HepG2 (cell line): ENCODE measurements at places on chromosomes 12 and 14. TPM values are rescaled to one million over a fixed set of nuclear protein-coding genes. Genes with fewer than 3 reads are reported as not detected.

DNA sequence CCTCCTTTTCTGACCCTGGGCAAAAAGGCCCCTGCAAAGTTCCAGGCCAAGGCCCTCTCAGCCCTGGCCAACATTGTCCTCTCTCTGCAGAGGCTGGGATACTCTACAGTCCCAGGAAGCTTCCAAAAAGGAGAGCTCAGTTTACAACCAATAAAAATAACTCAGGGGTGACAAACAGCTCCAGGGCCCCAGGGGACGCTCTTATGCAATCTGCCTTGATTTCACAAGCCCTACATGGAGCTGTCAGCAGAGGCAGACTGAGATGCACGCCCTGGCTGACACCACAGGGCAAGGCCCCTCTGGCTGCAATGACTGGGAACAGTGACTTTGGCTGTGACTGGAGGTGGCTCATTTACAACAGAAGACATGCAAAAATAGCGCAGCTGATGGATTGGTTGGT, 129.0 kb upstream of the MED13L start:
- H3K27ac ChIP-seq = no peak overlapping the region
- peaks cover 24% of the 10 kb centered on the region for H3K4me1 ChIP-seq
- peak; percentile 71 for DNase-seq
- H3K4me3 ChIP-seq = no peak overlapping the region

DNA sequence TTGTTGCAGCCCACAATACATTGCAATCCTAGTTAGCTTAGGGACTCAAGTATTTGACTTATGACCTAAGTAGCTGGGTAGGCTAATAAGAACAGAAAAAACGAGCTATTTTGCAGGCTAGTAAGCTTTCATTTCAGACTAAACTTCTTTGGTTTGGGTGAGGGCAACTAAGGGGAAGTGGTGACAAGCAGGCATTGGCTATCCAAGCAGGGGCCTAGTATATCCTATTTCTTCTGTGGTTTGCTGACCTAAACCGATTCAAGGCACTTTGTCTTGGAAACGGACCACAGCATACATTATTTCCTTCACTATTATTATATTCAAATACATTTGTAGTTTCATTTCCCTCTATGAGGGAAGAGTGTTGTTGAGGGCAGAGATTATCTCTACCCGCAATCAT, 21.6 kb upstream of the SLC5A8 start:
- no peak overlapping the region for H3K4me3 ChIP-seq
- H3K27ac ChIP-seq = no peak overlapping the region
- H3K27me3 ChIP-seq = peaks cover 13% of the 10 kb centered on the region; the same call in 1 of the 3 replicates
- no peaks in the 10 kb centered on the region for H3K4me1 ChIP-seq
- DNase-seq = no peak

ATG101 gene
- 66.7 and 67.7 TPM in 2 replicates for total RNA-seq

GRCh38 chr12:12336049-12336411, 14.0 kb downstream of the MANSC1 start:
- no peaks in the 10 kb centered on the region for H3K36me3 ChIP-seq
- H3K4me1 ChIP-seq = peaks cover 34% of the 10 kb centered on the region
- no peak overlapping the region for H3K4me3 ChIP-seq
- peak; percentile 77 for DNase-seq

DNA sequence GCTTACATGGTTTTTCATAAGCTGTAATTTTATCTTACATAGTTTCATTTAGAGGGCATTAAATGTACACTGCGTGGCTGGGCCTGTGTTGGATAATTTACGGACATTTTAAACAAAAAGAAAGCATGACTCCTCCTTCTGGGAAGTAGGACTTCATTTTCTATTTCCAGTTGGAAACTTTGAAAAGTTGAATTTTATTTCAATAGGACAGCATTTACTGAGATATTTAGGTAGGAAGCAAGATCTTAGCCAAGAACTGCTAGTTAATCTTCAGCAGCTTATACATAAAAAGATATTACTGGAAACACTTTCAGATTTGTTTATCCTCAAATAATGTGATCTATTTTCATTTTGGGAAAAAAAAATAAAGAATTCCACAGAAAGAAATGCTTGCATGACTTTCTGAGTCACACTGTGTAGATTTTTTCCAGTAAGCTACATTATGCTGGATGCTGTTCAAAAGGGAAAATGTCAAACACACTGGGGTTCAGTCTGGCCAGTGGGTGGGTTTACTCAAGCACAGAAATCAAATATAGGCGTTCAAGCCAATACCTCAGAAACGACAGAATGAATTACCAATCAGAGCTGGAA, 239.4 kb upstream of the KRR1 start:
- H3K4me1 ChIP-seq = peaks cover 56% of the 10 kb centered on the region
- peak overlapping the region; percentile 21 for H3K27ac ChIP-seq
- no peaks in the 10 kb centered on the region for H3K27me3 ChIP-seq
- H3K36me3 ChIP-seq = no peaks in the 10 kb centered on the region
- no peak overlapping the region for H3K4me3 ChIP-seq
- DNase-seq = peak; percentile 54

RPGRIP1 gene
- total RNA-seq = 0.10 and 0.13 TPM in 2 replicates

KRT72 gene
- not detected in 2 replicates for total RNA-seq

DNA sequence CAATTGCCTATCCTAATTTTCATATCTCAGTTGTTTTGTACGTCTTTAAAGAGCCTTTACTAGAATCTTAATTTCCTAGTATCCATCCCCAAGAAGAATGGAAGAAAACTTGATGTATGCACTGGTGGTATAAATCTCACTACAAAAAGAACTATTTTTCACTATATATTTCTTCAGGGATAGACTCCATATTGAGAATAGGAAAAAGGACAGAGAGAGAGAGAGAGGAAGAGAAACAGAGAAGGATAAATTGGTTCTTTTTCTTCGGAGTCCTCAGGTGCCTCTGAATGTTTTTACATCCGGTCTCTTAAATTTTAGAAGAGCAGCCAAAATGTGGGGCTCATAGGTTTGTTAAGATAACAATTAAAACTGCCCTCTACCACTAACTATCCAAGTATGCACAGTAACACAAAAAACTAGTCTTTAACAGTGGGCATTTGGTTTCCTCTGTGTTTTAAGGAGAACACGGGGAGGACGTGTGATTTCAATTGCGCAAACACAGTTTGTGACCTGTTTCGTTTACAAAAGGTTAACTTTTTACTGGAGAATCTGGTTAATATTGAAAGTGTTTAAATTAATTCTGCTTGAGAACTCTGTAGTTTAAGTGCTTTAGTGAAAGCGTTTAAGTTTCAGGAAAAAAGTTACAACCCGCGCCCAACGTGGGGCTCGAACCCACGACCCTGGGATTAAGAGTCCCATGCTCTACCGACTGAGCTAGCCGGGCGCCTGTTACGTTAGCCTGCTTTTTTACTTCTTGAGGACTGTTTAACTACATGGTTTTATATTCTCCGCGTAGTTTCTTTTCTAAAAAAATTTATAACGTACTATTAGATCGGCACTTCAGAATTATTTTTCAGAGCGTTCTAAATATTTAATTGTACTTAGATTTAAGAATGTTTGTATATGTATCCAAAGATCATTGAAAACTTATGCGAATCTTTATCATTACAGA, 5.1 kb upstream of the PSMA3 start:
- H3K4me3 ChIP-seq = peak overlapping the region; percentile 83
- H3K36me3 ChIP-seq = no peaks in the 10 kb centered on the region

GRCh38 chr14:32403688-32404087, 74.6 kb downstream of the AKAP6 start:
- H3K4me3 ChIP-seq = no peak overlapping the region
- no peak for DNase-seq
- H3K4me1 ChIP-seq = no peaks in the 10 kb centered on the region
- no peaks in the 10 kb centered on the region for H3K27me3 ChIP-seq
- no peak overlapping the region for H3K27ac ChIP-seq

FGD6 gene
- total RNA-seq = 4.3 and 5.3 TPM in 2 replicates

DNA sequence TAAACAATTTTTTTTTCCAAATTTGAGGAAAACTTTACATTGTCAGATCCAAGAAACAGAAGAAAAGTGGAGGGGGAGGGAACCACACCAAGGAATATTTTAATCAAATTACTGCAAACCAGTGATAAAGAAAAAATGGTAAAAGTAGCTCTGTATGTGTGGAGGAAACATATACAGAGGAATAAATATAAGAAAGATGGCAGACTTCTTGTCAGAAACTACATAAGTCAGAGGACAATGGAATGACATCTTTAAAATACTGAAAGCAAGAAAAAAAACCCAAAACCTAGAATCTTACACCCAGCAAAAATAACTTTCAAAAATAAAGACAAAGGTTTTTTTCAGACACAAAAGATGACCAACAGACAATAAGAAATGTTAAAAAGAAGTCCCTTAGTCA, 10.2 kb upstream of the LLPH start:
- H3K27me3 ChIP-seq = no peaks in the 10 kb centered on the region
- H3K36me3 ChIP-seq = peaks cover 2% of the 10 kb centered on the region; the same call in 1 of the 2 replicates
- no peak overlapping the region for H3K27ac ChIP-seq
- H3K4me3 ChIP-seq = no peak overlapping the region

DNA sequence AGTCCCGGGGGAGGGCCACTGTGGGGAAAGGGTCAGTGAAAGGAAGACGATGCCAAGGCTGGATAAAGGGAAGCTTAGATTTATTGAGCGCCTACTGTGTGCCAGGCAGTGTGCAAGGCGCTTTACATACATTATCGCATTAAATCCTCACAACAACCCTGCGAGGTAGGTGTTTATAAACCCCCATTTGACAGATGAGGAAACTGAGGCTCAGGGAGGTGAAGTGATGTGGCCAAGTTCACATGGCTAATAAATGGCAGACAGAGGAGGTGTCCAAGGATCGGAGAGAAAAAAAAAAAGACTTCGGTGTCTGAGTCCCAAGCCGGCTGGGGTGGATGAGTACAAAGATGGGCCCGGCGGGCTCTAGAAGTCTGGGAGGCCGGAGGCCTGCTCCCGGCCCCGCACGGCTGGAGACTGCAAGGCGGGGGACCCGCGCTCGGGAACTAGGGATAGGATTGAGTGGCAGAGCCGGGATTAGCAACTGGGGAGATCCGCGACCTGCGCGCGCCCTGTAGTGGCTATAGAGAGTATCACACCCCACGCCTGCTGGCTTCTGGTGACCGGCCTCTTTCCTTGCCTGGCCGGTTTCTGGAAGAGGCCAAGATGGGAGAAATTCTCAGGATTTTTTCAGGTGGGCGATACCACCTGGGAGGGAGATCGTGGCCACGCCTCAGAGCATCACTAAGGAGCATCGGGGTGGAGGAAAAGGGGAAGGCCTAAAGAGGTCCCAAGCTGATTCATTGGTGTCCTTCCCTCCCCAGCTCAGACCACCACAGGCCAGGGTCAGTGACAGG, 3.9 kb downstream of the DDN start:
- DNase-seq = peak; percentile 67
- no peaks in the 10 kb centered on the region for H3K36me3 ChIP-seq
- peaks cover 10% of the 10 kb centered on the region; the same call in 1 of the 2 replicates for H3K27me3 ChIP-seq
- no peak overlapping the region for H3K4me3 ChIP-seq
- no peak overlapping the region for H3K27ac ChIP-seq

DNA sequence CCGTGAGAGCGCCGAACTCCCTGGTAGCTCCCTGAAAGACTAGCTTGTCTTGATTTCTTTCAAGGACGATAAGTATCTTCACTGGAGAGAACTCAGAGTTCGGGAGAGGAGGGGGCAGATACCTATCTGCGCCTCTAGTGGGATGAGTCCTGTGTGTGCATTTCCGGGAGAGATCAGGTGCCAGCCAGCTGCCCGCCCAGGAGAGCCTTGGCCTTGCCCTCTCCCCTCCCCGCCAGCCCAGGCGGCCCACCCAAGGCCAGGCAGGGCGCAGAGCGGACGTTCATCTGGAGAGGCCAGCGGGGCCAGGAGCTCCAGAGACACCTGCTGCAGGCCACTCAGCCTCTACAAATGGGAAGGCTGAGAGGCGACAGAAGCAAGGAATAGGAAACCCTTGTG, 1.0 kb downstream of the CD9 start:
- peaks cover 48% of the 10 kb centered on the region for H3K27me3 ChIP-seq
- H3K4me3 ChIP-seq = peak overlapping the region; percentile 33; the same call in 1 of the 2 replicates
- H3K4me1 ChIP-seq = peaks cover 62% of the 10 kb centered on the region
- no peak for DNase-seq

DNA sequence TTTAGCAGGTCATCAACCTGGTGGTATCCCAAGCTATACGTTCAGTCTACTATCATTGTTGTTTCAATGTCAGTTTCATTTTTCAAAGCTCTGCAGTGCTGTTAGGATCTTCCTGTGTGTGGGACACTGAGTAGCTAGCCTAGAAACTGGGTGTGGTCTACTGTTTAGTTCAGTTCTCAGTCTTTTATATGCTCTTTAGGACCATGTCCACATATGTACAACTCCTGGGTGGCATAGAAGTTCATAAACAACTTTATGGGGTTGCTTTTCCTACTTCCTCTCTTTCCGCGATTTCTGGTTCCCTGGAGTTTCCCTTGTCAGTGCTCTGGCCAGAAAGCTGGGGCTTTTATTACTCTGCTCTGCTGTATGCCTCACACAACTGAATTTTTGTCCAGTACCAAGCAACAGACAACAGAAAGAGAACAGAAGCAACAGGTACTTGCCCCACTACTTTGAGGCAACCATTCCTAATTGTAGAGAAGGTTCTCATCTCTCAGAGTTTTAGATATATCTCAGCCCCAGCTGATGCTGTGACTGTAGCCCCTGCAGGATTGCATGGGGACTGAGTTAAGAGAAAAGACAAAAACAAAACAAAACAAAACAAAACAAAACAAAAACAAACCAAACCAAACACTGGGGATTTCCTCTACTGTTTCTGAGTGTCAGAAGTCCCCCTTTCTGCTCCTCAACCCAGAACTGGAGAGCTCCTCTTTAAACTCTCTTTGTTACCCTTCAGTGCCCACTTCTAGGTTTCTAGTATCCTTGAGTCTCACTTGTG, 30.3 kb downstream of the MIS18BP1 start:
- no peak overlapping the region for H3K4me3 ChIP-seq
- H3K27me3 ChIP-seq = no peaks in the 10 kb centered on the region
- DNase-seq = no peak
- H3K36me3 ChIP-seq = 0 out of 2 replicates have a peak, but pooled peaks cover 1% of the 10 kb centered on the region
- peaks cover under 1% of the 10 kb centered on the region; the same call in 1 of the 2 replicates for H3K4me1 ChIP-seq

- H3K36me3 ChIP-seq = no peaks in the 10 kb centered on the region
- no peaks in the 10 kb centered on the region for H3K27me3 ChIP-seq
- DNase-seq = no peak
- H3K4me1 ChIP-seq = peaks cover 41% of the 10 kb centered on the region
Observed at GRCh38 chr14:77324816-77325745, 4.2 kb downstream of the GSTZ1 start.

DNA sequence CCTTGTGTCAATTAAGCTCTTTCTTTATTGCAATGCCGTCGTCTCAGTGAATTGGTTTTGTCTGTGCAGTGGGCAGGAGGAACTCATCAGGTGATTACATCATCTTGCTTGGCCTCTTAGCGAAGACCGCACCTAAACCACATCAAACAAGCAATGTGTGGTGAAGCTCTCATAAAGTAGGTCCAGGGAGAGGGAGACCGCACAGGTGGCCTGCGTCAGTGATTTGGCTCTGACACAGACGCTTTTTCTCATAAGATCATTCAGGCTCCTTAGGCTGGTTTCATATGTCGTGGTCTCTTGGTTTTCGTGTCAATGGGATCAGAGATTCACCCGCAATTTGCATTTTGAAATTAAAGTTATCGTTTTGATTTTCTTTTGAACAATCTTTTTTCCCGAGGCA, 6.7 kb upstream of the TESC start:
- no peak overlapping the region for H3K27ac ChIP-seq
- peaks cover 2% of the 10 kb centered on the region for H3K27me3 ChIP-seq
- H3K4me3 ChIP-seq = no peak overlapping the region
- H3K4me1 ChIP-seq = peaks cover 57% of the 10 kb centered on the region
- DNase-seq = peak; percentile 56

IRAK3 gene
- total RNA-seq = not detected in 2 replicates
